ENCODE measurements at places on chromosomes 7 and 10.
A peak's percentile ranks its signal among the peaks of the same experiment; 100 is the strongest.

- DNase-seq, result no peak
Observed at GRCh38 chr10:102463983-102464382, 12.6 kb upstream of the C10orf95 start.

DNA sequence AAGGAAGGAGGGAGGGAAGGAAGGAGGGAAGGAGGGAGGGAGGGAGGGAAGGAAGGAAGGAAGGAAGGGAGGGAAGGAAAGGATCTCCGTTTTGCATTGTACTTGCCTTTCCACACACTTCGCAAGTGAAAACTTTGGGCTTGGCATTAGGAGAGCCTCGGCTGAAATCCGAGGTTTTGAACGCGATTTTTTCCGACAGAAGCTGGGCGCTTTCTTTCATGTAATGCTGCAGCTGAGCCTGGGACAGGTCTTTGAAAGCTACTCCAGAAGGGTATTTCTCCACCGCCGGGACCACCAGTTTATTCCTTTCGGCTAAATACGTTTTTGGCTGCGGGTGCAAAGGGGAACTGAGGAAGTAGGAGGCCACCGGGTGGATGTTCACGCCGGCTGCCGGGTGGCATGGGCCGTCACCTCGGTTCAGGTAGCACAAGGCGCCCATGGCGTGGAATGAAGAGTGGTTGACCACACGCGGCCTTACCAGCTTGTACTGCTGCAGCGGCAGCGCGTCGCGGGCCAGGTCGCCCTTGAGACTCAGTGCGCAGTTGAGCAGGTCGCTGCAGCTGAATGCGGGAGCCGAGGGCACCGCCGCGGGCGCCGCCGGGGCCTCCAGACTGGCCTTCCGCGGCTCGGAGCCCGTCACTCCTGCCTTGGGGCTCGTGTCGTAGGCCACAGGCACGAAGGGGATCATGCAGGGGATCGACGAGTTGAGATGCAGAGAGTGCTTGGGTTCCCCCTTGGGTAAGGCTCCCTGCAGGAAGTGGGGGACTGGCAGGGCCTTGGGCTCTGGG, 825 bp downstream of the FEZF1 start:
- DNase-seq, result no peak

DNA sequence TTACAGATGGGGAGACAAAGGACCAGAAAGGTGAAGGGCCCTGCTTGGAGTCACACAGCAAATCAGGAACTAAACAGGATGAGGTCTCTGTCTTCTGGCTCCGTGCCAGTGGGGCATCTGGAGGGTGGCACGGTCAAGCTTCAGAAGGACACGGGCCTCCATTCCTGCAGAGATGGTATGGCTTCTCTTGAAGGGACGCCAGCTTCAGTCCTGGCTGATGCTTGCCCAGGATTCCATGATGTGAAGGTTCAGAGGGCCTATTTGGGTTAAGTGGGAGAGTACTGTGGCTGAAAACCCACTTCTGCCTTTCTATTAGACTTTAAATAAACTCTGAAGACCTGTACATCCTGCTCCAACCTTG, 6.1 kb downstream of the RAMP3 start:
- no peak for DNase-seq

GRCh38 chr10:89633484-89633883, 11.6 kb downstream of the PANK1 start:
- DNase-seq, result peak; percentile 46

GRCh38 chr7:15998617-15999016, 312.1 kb upstream of the MEOX2 start:
- DNase-seq, result no peak

DNA sequence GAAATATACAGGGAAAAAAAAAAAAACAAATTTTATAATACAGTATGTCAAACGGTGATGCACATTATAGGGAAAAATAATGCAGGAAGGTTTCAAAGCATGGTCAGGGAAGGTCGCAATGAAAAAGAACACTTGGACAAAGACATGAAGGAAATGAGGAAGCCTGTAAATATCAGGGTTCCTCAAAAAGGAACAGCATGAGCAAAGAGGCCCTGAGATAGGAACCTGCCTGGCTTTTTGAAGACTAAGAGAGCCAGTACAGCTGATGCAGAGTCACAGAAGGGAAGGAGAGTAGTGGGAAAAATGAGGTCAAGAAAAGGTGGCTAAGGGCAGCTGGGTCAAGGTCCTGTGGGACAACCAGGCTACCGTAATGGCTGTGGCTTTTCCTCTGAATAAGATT, 1.9 kb downstream of the VPS41 start:
- DNase-seq, result no peak

DNA sequence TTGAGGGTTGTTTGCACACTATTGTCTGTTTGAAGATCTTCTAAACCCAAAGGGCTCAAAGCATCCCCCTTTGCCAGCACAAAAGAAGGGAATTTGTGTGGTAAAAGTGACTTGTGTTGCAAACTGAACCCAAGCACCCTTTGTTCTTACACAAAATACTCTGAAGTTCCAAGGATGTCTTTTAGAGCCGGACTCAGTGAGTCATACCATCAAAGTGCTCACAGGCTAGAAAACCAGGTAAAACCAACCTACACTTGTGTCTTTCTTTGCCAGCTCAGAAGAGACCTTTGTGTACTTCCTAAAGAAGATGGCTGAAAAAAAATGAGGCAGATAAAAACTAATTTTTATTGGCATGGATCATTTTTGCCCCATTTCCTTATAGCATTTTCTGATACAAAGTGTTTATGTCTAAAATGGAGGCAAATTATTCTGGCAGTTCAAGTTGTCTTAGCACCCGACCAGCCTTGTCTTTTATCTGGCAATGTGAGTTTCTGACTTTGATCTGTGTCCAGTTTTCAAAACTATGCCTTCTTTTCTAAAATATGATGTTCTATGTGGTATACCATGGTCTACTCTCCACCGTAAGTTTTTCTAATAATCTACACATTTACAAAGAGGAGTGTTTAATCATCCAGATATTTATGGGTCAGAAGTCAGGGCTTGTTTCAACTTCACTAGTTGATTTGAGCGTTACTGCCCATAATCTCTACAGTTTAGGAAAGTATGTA, 128.4 kb upstream of the FZD1 start:
- no peak for DNase-seq

DNA sequence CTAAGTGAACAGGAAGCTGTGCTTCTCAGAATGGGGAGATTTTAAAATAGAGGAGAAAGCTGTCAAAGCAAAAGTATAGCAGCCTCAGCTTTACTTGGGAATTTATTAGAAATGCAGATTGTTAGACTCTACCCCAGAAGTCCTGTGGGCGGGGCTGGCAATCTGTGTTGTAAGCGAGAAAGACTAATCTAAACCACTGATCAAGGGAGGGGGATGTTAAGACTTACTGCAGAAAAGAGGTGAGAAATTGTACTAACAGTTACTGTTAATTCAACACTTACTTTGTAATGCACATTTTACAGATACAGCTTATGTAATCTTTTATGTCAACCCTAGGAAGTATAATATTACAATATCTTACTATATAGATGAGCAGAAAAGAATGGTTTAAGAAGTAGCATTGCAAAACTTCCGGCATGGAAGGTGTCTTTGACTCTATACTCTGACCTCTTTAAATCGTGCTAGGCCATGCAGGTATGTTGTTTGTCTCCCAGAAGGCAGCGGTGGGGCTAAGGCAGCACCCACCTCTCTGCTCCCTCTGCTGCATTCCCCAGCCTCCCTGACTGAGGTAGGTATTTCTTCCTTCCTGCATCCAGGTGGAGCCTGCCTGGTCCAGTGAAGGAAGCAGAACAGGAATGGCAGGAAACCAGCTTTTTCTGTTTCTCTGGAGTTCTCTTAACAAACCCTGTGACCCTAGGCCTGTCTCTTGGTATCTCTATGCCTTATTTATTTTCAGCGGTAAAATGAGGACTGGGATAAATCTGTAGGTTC, 462.2 kb downstream of the AUTS2 start:
- DNase-seq, result no peak

- DNase-seq, result no peak
Observed at GRCh38 chr7:157019718-157020451, 9.4 kb upstream of the MNX1 start.

GRCh38 chr10:127945341-127945758, 38.4 kb downstream of the PTPRE start:
- no peak for DNase-seq

GRCh38 chr10:64426745-64427144, 905.5 kb downstream of the REEP3 start:
- no peak for DNase-seq

- DNase-seq, result peak; percentile 3
Observed at GRCh38 chr10:76675951-76676587, 961.5 kb downstream of the KCNMA1 start.

DNA sequence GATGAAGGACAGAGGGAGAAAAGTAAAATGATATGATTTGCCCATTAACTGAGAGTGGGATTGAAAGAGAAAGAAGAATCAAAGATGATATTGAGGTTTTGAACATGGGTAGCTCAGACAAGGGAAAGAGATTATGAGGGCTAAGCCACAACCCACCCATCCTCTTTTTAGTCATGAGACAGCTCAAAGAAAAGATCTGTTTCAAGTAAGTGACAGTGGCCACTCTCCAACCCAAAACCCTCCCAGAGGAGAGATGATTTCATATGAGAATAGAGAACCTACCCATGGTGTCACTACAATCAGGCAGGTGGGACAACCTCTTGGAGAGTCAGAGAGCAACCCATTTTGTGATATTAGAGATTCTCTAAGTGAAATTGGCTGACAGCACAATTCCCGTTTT, 32.2 kb downstream of the PLXNA4 start:
- DNase-seq, result no peak

DNA sequence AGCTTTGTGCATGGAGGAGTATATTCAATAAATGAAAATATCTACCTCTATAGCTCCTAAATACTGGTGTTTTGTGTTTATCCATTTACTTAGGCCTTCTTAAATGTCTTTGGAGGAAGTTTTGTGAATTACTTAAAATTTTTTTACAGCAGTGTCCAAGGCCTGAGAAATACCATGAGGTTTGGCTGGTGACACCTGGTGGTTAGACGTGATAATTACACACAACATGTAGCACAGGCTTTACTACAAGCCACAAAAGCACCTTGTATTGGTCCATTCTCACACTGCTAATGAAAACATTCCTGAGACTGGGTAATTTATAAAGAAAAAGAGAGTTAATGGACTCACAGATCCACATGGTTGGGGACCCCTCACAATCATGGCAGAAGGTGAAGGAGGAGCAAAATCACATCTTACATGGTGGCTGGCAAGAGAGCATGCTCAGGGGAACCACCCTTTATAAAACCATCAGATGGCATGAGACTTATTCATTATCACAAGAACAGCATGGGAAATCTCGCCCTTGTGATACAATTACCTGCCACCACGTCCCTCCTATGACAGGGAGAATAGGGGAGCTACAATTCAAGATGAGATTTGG, 20.6 kb downstream of the HYAL4 start:
- DNase-seq, result peak; percentile 27

GRCh38 chr10:4429571-4429970, 396.4 kb upstream of the AKR1E2 start:
- DNase-seq, result no peak

GRCh38 chr7:106220307-106220706, 64.5 kb downstream of the NAMPT start:
- DNase-seq, result no peak

GRCh38 chr10:113412161-113412560, 140.7 kb upstream of the HABP2 start:
- no peak for DNase-seq

DNA sequence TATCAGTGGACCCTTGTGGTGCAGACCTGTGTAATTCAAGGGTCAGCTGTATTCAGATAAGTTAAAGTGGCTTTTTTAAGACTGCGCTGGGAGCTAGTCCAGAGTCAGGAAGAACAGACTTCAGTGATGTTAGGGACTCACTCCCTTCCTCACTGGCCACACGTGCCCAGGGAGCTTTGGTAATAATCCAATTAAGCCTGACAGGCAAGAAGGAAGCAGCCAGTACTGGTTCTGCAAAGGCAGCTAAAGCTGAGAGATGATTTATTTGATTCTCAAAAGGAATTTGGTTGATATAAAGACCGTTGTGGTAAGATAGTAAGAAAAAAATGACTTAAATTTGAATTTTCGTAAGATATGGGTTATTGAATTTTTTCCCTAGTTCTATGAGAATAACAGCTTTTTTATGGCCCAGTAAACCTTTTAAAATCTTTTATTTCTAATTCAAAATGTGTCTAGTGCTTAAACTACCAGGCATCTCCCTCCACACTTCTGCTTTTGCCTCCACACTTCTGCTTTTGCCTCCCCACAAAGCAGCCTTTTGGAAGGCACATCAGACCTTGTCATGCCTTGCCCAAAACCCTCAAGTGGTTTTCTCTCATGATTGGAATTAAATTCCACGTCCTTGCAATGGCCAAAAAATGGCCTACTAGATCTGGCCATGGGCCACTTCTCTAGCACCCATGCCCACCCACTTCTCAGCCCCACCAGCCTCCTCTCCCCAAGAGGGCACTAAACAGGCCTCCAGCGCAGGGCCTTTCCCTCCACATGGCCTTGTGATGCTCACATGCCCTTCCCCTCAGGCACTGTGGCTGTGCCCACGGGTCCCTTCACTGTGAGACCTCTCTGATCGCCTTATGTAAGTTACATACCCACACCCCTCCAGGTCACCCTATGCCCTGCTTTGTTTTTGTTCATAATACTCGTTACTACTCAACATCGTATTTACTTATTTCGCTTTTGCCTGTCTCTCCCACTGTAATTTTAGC, 92.5 kb downstream of the POU6F2 start:
- no peak for DNase-seq

DNA sequence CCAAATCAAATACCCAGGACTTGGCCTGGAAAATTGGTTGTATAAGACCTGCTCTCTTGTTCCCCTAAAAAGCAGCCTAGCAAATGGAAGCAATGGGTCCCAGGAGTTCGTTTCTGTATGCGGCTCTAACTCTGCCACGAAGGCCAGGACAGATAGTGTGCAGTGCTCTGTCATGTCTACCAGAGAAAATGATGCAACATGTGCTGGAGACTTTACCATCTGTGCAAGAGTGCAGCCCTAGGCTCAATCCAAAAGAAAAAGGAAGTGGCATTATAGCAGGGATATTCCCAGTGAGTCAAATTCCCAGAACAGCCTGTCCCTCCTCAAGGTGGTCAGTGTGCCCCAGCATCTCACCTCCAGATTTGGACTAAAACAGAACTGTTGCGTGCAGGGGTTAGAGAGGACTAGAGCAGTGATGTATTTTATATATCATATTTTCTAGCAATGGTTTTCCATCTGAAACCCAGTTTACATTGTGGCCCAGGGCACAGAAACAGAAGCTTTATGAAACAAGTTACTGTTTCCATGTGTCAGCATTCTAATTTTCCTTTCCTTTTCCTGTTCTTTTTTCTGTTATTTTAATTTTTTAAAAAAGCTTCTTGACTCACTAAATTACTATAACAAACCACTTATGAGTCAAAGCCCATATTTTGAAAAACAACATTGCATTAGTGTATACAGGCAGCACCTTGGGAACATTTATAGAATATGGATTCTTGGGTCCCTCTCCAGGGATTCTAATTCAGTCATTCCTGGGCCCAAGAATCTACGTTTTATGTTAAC, 311.2 kb downstream of the RNLS start:
- no peak for DNase-seq

GRCh38 chr10:71073451-71074175, 138.8 kb upstream of the UNC5B start:
- DNase-seq, result no peak

GRCh38 chr10:90179696-90180407, 478.5 kb downstream of the KIF20B start:
- DNase-seq, result peak; percentile 79

- DNase-seq, result no peak
Observed at GRCh38 chr7:157949711-157950110, 612.9 kb downstream of the DNAJB6 start.

GRCh38 chr10:84265418-84265817, 20.6 kb downstream of the RGR start:
- DNase-seq, result no peak

- DNase-seq, result no peak
Observed at GRCh38 chr10:31683682-31684081, 244.9 kb downstream of the ARHGAP12 start.

Data from GM04504 (cell line).